Stimulated activated CD4-positive, alpha-beta T cell treated with anti-CD3 and anti-CD28 coated beads, Interleukin-1b, Interleukin-23, amount 100 ng/mL, for 1 hour (primary cell): ENCODE measurements at places on chromosomes 3 and 15.

DNA sequence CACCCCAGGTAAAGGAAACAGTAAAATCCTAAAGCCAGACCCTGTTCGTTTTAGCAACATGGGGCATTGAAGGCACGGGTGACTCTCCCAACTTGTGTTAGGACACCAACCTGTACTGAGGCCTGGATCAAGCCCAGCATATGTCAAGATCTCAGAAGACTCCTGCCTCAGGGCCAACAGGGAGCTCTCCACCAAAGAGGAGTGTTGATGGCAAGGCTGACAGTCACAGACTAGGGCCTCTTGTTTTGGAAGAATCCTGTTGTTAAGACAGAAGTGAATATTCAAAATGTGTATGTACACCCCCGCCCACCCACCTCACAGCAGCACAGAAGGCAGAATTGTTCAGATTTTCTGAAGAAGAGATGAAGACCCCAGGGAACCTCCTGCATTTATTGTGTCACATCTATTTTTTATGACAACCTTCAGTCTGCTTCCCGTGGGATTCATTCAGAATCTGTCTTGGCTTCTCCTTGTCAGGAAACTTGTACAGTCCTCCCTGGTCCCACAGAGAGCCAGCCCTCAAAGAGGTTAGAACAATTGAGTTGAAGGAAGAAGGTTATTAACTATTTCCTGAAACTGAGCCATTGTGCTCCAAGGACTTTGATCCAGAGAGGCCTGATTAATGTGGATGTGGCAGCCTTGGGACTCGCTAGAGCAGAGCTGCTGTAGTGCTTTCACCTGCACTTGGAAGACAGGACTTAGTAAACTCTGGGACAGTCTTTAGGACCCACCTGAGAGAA, 61.7 kb upstream of the PLXNA1 start:
- DNase-seq: no peak

DNA sequence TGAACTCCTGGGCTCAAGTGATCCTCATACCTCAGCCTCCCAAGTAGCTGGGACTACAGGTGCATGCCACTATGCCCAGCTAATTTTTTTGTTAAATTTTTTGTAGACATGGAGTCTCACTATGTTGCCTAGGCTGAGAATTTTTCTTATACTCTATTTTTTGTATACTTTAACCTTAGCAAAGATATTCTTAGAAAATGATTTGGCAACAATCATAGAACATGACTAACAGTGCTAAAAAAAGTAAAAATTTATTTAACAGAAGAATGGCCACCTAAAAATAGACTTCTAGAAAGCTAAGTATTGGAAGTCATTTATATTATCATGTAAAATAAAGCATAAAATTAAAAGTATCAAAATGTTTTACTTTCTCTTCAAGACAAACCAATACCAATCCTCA, 322.3 kb downstream of the PLCL2 start:
- DNase-seq: no peak

GRCh38 chr15:51065261-51065660, 29.4 kb downstream of the TNFAIP8L3 start:
- DNase-seq: no peak

DNA sequence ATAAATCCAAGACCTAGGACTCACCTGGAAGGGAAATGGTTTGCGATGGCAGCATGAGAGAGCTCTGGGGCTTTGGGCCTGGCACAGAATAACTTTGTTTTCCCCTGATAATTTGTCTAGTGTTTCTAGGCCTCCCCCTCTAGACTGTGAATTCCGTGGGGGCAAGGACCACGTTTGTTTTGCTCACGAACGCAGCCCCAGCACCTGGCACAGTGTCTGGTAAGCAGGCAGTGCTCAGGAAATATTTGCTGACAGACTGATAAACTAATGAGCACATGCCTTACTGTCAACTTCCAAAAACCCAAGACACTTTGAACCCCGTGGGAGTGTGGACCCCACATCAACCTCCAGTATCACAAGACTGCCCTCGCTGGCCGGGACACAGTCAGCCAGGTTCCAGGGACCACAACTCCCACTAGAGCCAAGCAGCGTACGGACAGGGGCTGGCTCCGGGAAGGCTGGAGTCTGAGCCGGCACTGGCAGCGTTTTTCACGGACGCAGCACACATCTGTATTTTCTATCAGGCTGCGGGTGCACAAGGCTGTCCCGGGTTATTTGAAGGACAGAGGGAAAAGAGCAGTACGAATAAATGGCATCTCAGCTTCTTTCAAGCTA, 146.5 kb downstream of the XXYLT1 start:
- no peak for DNase-seq

DNA sequence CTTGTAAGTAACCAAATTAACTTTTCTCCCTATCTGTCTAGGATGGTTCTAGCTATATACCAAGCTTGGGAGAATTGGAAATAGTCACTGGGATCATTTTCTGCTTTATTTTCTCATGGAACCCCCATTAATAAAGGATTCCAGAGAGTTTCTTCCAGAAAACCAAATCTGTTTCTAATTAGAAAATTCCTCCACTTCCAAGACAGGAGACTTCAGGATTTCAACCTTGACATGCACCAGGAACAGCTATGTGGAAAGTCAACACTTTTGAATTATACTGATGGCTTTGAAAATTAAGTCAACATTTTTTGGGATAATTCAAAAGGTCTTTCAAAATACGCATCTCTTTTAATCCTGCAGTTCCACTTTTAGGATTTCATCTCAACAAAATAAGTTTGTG, 138.3 kb downstream of the MEX3B start:
- DNase-seq: no peak
